ENCODE measurements at places on chromosomes 16 and 17.

- no peak for DNase-seq
These were observed 50.2 kb downstream of the WSB1 start for GRCh38 chr17:27343977-27344607.

DNA sequence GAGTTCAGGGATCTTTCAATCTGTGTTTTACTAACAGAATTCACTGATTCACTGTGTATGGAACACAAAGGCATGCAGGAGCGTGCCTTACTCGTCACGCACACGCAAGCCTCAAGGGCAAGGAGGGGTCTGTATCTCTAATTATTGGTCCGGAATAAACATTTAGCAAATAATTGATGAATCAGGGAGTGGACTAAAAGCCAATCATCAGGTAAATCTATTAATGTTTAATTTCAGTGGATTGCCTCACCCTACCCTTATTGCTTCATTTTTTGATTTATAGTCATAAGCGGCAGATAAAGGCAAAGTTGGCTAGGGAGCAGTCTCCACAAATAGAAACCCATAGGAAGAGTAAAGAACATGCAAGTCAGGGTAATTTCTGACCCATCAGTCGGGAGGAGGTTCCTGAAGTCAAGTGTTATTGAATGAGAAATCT lies 7.4 kb upstream of the HSD17B2 start:
- no peak for DNase-seq

DNA sequence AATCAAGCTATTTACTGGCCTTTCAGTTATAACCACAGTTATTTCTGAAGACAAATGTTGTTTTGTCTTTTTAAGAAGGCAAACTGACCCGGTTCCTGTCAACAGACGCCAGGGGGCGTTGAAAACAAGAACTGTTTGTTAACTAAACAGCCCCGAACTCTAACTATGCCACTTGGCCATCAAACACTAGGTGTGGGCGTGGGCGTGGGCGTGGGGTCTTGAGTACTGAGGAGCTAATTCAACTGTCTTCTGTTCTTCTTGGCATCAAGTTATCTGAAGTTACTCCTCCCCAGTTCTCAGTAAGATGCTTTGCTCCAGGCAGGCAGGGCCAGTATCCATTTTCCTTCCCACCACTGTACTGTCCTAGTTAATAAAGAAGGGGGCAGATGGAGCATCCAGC lies 63.3 kb upstream of the MTMR4 start:
- DNase-seq, result peak; percentile 62

DNA sequence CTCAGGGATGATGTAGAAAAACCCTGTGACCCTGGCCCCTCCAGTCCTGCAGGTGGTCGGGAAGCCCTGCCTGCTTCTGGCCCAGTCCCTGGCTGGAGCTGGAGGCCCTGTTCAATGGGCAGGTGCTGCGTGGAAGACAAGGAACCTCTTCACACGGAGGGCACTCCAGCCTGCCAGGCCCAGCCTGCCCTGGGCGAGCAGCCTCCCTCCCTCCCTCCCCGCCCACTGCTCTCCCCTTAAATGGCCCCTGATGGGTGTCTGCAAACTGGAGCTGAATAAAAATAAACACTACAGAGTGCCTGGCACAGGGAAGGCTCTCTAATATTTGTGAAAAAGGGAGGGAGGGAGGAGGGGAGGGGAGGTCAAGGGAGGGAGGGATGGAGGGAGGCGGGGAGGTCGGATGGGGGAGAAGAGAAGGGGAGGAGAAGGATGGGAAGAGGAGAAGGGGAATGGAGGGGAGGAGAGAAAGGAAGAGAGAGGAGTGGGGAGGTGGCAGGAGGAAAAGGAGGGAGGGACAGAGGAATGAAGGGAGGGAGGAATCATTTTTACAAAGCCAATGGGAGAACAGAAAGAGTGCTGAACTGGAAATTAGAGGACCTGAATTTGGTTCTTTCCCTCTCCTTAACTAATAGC lies 222.8 kb upstream of the TNRC6C start:
- no peak for DNase-seq

DNA sequence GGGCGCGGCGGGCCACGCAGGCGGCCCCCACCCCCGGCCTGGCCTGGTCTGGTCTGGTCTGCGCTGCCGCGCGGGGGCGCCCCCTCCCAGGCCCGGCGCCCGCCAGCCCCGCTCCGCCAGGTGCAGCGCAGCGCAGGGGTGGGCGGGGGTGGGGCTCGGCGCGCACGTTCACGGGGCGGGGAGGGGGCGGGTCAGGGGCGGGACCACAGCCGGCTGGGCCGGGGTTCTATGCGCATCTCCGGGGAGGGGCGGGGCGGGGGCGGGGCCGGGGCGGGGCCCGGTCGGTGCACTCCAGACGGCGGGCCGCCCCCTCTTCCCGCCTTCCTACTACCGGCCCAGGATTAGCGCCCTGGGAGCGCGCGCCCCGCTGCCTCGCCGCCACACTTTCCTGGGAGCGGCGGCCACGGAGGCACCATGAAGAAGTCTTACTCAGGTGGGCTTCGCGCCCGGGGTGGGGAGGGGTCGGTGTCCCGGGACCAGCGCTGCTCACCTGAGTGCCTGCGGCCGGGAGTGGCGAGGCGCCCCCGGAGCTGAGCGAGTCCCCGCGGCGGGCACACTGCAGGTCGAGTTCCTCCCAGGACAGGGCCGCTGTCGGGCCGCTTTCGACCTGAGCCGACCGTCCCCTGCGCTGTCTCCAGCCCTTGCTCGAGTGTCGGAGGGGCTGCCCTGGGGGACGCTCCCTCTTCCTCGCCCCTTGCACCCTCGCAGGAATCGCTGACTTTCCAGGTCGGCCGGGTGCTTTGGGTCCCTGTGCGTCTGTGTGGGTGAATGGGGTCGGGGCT lies 140.5 kb downstream of the SEC14L1 start:
- DNase-seq, result peak; percentile 76

DNA sequence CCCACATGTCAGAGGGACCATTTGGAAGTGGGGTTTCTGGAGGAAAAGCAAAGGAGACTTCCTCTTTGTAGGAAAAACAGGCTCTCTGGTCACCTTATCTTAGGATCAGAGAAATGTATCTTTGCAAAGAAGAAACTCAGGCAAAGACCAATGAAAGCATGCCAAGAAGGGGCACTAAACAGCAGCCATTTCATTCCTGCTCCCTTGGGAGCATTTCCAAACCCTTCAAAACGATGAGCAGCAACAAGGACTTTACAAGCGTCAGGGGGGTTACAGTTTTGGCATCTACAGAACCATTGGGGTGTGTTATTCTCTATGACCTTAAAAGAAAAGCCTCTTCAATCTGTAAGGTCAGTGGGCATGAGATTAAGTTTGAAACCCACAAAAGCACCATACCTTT lies 122.8 kb downstream of the SMG6 start:
- DNase-seq, result no peak

DNA sequence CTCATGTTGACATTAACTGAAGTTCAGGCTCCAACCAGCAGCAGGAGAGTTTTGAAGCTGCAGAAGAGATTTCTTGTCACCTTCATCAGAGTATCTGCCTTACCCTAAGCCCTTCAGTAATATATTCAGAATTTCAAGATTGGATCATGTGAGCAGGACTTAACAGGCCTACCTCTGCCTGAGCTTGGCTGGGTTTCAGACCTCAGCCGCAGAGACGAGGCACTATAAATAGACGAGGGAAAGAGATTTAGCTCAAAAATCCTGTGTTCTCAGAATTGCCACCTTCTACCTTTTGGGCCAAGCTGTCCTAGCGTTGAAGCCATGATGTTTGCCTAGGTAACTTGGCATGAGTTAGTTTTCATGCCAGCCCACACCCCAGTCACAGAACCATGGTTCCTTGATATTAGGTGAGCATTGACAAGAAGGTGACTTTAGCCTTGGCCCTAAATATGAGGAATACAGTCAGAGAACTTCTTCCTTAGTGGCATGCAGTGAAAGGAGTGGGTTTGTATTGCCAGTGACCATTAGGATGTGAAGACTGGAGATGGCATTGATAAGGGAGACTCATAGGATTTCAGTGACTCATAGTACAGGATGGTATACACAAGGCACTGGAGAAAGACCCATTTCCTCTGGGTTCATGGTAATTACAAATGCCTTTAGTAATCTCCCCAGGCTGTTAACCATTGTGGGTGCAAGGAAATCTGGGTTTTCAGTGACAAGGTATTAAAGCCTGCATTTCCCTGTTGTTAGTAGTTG lies 224.3 kb downstream of the MSI2 start:
- DNase-seq, result no peak

- no peak for DNase-seq
These were observed 134.4 kb downstream of the SPACA3 start for GRCh38 chr17:33126086-33126485.

DNA sequence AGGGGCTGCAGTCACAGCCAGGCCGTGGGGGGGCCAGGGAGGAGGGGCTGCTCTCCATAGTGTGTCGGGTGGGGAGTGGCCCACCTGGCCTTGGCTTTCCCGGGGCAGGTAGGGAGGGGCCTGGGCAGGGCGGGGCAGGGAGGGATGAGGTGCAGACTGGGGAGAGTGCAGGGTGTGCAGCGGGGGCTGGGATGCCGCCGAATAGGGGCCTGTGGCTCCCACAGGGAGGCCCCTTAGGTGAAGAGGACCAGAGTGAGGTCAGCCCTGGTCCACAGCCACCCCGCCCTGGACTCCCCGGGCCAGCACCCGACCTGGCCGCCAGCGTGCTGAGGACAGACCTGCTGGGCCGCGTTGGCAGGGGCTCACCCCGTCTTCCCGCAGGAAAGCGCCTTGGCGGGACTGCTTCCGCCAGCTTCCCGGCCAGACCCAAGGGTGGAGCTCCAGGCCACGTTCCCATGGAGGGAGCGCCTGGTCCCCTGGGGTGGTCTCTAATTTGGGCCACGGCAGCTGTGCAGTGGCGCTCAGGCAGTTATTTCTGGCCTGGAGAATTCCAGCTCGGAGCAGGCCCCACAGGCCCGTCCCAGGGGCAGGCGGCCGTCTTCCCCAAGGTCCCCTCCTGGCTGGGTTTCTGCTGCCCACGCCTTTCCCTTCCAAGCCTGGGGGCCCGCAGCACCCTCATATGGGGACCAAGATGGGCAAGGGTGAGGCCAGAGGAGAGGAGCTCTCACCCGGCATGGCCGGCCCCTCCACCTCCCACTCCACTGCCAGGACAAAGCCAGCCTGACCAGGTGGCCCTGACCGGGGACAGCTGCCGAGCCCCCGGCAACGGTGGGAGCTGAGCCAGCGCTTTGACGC lies 27.9 kb downstream of the CACNA1H start:
- no peak for DNase-seq

DNA sequence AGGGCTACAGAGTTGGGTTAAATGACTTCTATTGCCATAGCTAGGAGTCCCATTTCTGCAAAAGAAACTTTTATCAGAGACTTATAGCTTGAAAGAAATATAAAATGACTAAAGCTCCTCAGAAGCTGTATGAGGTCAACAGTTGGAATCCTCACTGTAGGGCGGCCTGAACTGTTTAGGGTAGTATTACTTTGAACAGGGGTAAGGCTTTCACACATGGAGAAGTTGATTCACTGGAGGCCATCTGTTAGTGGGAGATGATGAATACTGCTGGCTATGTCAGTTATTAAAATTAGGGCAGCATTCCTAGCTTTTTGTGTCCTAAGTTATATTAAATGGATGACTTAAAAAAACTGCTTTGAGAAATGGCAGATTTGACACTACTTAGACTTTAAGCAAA lies 6.0 kb downstream of the TTC19 start:
- no peak for DNase-seq

GRCh38 chr16:23597003-23597756 lies 1.1 kb upstream of the NDUFAB1 start:
- peak; percentile 67 for DNase-seq

DNA sequence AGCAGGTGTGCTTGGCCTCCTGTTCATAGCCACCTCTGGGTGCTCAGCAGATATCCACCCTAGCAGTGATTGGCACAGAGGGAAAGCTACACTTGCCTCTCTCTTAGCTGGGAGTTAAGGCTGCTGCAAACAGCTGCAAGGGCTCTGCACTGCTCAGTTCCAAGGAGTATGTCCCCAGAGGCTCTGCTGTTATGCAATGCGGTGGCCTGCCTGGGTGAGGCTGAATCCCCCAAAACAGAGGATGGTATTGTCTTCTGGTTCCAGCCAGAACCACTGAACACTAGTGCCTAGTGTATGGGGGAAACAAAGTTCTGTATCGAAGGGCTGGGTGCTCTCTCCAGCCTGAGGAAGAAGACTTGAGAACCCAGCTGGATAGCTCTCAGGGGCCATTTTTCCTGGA lies 16.8 kb downstream of the TMEM94 start:
- DNase-seq, result no peak

Data from NCI-H1930 (cell line).